ENCODE measurements at places on chromosomes 16 and 17. TPM values are rescaled to one million over a fixed set of nuclear protein-coding genes. Genes with fewer than 3 reads are reported as not detected.

The EXOC3L1 gene
- total RNA-seq = 0.96 TPM

The METTL9 gene
- 173 TPM for total RNA-seq

The KRT23 gene
- not detected for total RNA-seq

The ENDOV gene
- total RNA-seq = 9.8 TPM

The KRTAP9-4 gene
- total RNA-seq = not detected

The MAPT gene
- total RNA-seq = 0.56 TPM

The SLC35G6 gene
- not detected for total RNA-seq

The CIAO2B gene
- 129 TPM for total RNA-seq

The ABCA8 gene
- total RNA-seq = 5.8 TPM

The MILR1 gene
- 8.4 TPM for total RNA-seq

The TP53TG3 gene
- not detected for total RNA-seq

The PRR11 gene
- total RNA-seq = 30.5 TPM

The AOC3 gene
- 1.5 TPM for total RNA-seq

The KRTAP9-2 gene
- not detected for total RNA-seq

The CETP gene
- total RNA-seq = 0.40 TPM

The KIF2B gene
- not detected for total RNA-seq

The PRSS36 gene
- total RNA-seq = 0.13 TPM

The GPR179 gene
- total RNA-seq = not detected

The SCNN1B gene
- total RNA-seq = not detected

The RHBDF1 gene
- 28.1 TPM for total RNA-seq

The SDR42E1 gene
- 0.65 TPM for total RNA-seq

The TSNAXIP1 gene
- 0.16 TPM for total RNA-seq

The NXN gene
- total RNA-seq = 61.2 TPM

The TBC1D3 gene
- not detected for total RNA-seq

The CYB5D1 gene
- total RNA-seq = 2.8 TPM

The HSD17B1 gene
- total RNA-seq = 0.48 TPM

The KRT31 gene
- total RNA-seq = not detected

The STX8 gene
- 62.4 TPM for total RNA-seq

The ADAM11 gene
- total RNA-seq = 0.64 TPM

The ACSM3 gene
- 2.2 TPM for total RNA-seq

The HOXB1 gene
- not detected for total RNA-seq

The TNS4 gene
- total RNA-seq = 7.9 TPM

The NAA60 gene
- 37.0 TPM for total RNA-seq

The SCPEP1 gene
- 52.0 TPM for total RNA-seq

The HCRT gene
- not detected for total RNA-seq

The SKAP1 gene
- total RNA-seq = not detected

The TPPP3 gene
- total RNA-seq = 0.91 TPM

The TCF25 gene
- 146 TPM for total RNA-seq

The EPX gene
- not detected for total RNA-seq

The GAS7 gene
- total RNA-seq = 2.1 TPM

The SYNGR3 gene
- 7.6 TPM for total RNA-seq

The TNFRSF13B gene
- total RNA-seq = not detected

The CHRNE gene
- 0.39 TPM for total RNA-seq

The OR1F1 gene
- total RNA-seq = not detected

The SUPT4H1 gene
- 46.0 TPM for total RNA-seq

The SMPD3 gene
- total RNA-seq = not detected

The CEMP1 gene
- not detected for total RNA-seq

The C17orf50 gene
- total RNA-seq = not detected
